Bronchial epithelial cell (primary cell): ENCODE measurements at places on chromosomes 1 and 21. TPM values are rescaled to one million over a fixed set of nuclear protein-coding genes. Genes with fewer than 3 reads are reported as not detected.

The CD84 gene
- not detected in 2 replicates for total RNA-seq

The GPR25 gene
- total RNA-seq, result not detected in 2 replicates

GRCh38 chr1:41581216-41582003 is 96.9 kb upstream of the EDN2 start:
- DNase-seq, result no peak

DNA sequence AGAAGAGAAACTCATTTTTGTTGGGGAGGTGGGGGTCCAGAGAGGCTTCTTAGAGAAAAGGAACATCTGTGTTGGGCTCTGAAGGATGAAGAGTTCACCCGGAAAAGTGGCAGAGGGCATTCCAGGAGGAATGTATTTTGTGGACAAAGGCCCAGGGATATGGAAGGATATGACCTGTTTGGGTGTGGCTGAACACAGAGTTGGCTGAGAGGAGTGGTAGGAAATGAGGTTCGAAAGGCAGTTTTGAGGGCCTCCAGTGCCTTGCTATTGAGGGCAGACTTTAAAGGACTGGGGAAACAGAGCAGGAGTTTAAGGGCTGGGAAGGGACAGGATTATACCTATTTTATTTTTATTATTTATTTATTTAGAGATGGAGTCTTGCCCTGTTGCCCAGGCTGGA is 27.3 kb upstream of the WASF2 start:
- DNase-seq, result peak; percentile 51

The NKAIN1 gene
- under 0.01 TPM in 1 of 2 replicates, not detected in the other for total RNA-seq

- DNase-seq, result no peak
These were observed 106.1 kb downstream of the RWDD3 start for GRCh38 chr1:95340061-95340460.

- DNase-seq, result no peak
These were observed 33.3 kb downstream of the EIF2D start for GRCh38 chr1:206578978-206579374.

The PGLYRP3 gene
- total RNA-seq, result 0.53 and 4.6 TPM in 2 replicates

GRCh38 chr1:84348759-84349158 is 47.3 kb downstream of the SAMD13 start:
- no peak for DNase-seq

DNA sequence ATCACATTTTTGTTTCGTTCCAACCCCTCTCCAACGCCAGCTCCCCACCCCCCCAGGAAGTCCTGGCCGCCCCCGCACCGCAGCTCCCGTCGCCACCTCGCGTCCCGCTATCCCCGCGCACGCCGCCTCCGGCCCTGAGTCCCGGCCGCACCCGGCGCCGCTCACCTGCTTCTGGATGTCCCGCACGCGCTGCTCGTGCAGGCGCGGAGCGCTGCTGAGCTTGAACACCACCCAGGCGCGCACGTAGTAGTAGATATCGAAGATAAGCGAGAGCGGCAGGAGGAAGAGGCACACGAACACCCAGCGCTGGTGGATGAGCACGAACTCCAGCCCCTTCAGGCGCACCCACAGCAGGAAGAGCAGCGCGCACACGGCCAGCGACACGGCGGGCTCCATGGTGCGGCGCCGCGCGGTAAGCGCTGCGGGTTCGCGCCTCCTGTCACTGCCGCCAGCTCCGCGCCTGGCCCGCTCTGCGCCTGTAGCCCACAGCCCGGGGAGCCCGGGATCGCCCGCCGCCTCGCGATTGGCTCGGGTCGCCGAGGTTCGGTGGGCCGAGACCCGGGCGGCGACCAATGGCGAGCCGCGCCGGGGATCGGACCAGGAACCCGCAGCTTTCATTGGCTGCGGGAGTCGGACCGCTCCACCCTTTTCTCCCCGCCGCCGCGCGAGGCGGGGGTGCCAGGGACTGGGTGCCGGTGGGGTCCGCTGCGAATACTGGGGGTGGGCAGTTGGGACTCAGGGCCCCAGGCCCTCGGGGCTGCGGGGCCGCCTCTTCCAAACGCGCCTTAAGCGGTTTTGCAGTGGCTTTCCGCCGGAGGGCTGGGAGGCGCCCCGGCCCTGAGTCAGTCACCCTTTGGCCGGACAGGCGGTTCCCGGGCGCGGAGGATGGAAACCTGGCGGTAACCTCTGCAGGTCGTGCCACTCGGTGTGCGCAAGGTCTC is at the start of gene DHCR24:
DHCR24 (minus strand) TSS at position 472 of the 941 bp plus-strand sequence; CDS start at position 396, 76 bp downstream.
- DNase-seq, result peak; percentile 72

- DNase-seq, result no peak
These were observed 63.1 kb downstream of the ELK4 start for GRCh38 chr1:205568469-205569361.

GRCh38 chr1:67642629-67643028 is 42.4 kb upstream of the GADD45A start:
- no peak for DNase-seq

DNA sequence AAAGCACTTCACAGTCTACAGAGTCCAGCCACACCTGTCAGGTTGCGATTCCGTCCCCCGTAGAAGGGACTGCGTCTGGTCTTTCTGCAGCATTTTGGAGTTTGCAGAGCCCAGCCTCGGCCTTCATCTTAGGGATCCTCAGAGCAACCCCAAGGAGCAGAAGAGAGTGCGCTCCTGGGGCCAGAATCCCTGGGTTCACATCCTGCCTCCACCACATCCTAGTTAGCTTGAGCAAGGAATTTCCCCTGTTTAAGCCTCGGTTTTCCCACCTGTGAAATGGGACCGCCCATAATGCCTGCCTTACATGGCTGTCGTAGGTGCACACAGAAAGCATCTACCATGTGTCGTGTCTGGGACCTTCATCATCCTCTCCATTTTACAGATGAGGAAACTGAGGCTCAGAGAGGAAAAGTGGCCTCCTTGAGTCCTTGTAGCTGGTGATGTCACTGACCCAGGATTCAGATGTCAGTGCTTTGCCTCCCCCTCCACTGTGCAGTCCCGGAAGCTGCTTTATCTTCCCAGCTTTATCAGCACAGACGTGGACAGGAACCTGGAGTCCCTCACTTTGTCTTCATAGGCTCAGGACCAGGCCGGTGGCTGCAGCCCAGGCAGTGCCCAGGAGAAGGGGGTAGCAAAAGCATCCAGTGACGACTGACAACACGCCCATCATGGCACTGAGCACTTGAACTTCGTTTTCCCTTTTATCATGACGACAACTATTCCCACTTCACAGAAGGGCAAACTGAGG is 438.5 kb downstream of the MATN1 start:
- DNase-seq, result no peak

DNA sequence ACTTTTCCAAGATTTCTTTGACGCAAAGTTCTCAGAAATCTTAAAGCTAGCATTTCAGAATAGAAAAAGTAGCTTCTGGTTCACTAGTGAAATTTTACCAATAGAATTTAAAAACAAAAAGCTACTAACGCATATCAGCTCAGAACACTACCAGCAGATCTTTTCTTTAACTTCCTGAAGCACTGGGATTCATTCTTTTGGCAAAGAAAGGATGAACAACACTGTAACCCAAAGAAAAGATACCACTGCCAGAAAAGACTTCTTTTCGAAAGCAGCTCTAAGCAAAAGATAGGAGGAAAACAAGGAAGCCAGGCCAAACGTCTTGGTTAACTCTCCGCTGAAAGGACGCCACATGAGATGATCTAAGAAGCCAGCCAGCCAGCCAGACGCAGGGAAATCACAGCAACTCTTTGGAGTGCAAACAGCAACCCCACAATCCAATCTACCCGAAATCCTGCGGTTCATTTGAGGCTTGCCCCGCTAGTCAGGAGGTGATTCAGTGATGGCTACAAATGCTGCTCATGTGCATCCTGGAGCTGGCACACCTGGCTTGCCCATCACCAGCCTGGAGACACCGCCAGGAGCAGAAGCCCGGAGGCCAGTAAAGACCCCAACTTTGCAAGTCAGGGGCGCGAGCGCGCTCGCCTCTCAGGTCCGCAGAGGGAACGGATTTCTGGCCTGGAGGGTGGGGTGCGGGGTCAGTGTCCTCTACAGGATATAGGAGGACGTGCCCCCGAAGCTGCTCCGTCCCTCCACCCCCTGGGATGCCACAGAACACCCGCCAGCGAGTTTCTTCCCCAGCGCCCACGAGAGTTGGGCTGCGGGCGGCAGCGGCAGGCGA is 812 bp downstream of the NBPF1 start:
- peak; percentile 79 for DNase-seq

The GNG12 gene
- 75.3 and 88.3 TPM in 2 replicates for total RNA-seq

DNA sequence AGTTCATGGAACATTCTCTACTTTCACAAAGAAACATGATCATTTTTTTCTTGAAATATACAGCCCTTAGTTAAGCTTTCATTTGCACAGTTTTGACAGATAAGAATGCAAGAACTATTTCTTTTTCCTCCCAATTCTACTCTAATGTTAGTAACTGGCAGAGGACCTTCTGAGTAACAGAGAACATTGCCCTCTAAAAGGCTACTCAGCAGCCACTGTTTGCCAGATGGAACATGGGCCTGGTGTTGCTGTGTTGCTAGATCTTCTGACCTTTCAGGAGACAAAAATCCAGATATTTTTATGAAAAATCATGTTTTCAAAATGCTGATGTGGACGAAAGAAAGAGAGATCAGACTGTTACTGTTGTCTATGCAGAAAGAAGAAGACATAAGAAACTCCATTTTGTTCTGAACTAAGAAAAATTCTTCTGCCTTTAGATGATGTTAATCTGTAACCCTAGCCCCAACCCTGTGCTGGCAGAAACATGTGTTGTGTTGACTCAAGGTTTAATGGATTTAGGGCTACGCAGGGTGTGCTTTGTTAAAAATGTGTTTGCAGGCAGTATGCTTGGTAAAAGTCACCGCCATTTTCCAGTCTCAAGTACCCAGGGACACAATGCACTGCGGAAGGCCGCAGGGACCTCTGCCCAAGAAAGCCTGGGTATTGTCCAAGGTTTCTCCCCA is 2.9 kb upstream of the PRDX6 start:
- DNase-seq, result peak; percentile 21

- DNase-seq, result no peak
These were observed 6.8 kb downstream of the TMEM69 start for GRCh38 chr1:45694823-45695222.

- peak; percentile 20 for DNase-seq
These were observed 1.4 kb downstream of the LHX4 start for GRCh38 chr1:180231506-180231921.

DNA sequence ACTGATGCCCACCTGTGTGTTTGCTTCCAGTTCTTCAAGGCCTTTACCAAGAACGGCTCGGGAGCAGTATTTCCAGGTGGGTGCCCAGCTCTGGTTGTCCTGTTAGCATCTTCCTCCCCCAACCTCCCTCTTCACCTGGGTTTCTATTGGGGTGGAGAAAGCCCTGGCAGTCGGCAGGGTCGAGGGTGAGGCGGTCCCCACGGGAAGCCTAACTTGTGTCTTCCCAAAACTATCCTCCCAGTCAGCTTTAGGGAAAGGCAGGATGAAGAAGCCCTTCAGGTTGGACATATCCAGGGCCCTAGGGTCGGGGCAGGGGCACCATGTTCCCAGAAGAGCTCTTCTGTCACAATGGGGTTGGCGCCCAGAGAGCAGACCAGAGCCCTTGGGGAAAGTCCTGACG is 20.6 kb downstream of the QSOX1 start:
- no peak for DNase-seq

- DNase-seq, result no peak
These were observed 158.7 kb upstream of the IRF2BP2 start for GRCh38 chr1:234768569-234769283.

The TBX19 gene
- 0.51 and 0.79 TPM in 2 replicates for total RNA-seq

DNA sequence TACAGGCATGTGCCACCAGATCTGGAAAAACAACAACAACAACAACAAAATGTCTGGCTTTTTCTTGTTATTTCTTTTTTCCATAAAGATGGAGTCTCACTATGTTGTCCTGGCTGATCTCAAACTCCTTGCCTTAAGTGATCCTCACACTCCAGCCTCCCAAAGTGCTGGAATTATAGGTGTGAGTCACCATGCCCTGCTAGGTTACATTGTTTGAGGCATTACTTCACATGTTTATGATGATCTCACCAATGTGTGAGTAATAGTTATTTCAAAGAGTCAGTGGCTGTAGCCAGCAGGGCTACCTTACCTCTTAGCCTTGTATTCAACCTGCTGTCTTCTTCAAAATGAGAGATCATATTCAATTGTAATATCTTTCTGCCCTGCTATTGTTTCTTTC is 445.7 kb downstream of the AMY1C start:
- DNase-seq, result peak; percentile 72

- no peak for DNase-seq
These were observed 6.7 kb downstream of the PLEKHG5 start for GRCh38 chr1:6484826-6485167.

- DNase-seq, result no peak
These were observed 10.8 kb downstream of the LRRC8D start for GRCh38 chr1:89831462-89832120.

GRCh38 chr1:14238472-14239307 is 359.8 kb upstream of the KAZN start:
- no peak for DNase-seq

DNA sequence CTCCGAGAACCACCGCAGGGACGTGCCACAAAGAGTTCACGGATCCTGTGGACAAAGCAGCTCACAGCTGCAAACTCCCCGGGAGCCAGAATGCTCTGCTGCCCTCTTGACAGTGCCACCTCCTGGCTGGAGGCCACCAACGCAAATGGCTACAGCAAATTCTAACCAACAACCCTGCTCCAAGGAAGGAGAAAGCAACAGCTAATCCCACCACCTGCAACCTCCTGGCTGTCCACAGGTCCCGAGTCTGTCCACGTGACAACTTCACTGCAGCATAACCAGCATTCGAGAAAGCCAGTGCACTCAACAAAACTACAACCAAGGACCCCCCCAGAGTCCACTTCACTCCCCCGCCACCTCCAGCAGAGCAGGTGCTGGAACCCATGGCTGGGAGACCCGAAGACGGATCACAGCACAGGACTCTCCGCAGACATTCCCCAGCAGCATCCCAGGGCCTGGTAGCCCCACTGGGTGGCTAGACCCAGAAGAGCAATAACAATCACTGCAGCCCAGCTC is 17.3 kb downstream of the POFUT2 start:
- no peak for DNase-seq

DNA sequence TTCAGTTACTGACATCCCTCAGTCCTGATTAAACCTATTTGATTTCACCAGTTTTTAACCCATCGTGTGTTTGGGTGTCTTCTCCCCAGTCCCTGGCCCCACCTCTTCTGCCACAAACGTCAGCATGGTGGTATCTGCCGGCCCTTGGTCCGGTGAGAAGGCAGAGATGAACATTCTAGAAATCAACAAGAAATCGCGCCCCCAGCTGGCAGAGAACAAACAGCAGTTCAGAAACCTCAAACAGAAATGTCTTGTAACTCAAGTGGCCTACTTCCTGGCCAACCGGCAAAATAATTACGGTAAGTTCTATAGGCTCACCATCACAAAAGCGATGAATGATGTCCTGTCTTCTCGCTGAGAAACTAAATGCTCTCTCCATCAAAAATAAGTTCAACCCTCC is 28.7 kb downstream of the NBPF3 start:
- no peak for DNase-seq

The RGS7 gene
- total RNA-seq, result not detected in 2 replicates

- DNase-seq, result peak; percentile 91
These were observed 46.2 kb upstream of the SLC44A3 start for GRCh38 chr1:94773931-94774422.
